Brain (organoid and tissue), 16 donors: ENCODE measurements at places on chromosomes 16 and 17.

DNA sequence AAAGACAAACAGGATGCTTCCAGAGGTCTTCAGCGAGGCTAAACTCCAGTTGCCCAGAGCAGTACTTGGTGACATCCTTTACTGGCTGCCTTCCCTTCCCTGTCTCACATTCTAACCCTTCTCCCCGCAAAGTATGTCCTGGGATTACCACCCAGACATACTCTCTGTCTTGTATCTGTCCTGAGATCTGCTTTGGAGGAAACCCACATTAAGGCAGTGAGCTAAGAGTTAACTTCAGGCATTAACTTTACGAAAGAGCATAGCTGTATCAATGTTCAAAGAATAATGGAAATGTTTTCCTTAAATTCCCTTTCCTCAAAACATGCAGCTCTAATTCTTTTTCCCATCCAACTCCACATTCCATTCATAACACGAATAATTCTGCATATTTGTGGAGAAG, 385.2 kb downstream of the NPIPA8 start:
- DNase-seq: no peak

DNA sequence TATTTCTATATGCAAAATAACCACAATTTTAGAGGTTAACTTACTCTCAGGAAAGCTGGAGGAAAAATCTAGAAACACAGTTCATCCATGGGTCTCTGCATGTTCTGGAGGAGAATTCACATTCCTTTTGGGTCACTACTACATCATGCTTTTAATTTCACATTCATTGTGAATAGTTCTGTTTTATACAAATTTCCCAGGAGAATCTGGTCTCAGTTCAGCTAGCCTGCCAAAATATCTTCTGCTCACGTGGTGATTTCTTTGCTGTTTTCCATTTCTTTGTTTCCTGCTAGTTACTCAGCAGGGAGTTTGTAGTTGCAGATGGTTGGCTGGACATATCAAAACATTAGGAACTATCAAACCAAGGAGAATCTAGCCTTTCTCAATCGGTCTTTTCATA, at the start of gene ABCA9:
TSS of gene ABCA9 (minus strand) at position 106 of the 400 bp plus-strand sequence. CDS start 9,801 bp downstream, outside the sequence.
- peak; percentile 31 for DNase-seq

GRCh38 chr17:42937712-42938596, 26.3 kb downstream of the AARSD1 start:
- DNase-seq: peak; percentile 77

DNA sequence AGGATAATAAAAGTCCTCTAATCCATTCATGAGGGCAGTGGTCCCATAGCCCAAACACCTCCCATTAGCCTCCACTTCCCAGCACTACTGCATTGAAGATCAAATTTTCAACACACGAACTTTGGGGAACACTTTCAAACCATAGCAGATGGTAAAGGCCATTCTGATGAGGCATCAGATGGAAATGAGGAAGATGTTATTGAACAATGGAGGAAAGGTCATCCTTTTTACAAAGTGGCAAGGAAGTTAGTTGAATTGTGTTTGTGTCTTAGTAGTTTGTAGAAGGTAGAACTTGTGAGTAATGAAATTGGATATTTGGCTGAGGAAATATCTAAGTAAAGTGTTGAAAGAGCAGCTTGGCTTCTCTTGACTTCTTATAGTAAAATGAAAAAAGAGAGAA, 93.3 kb upstream of the NLRP1 start:
- no peak for DNase-seq

- peak; percentile 92 for DNase-seq
Measured at GRCh38 chr17:38605841-38606645, at the start of gene SRCIN1. Gene SRCIN1 (minus strand): TSS chr17:38605952. CDS start chr17:38605705, 247 bp downstream.

DNA sequence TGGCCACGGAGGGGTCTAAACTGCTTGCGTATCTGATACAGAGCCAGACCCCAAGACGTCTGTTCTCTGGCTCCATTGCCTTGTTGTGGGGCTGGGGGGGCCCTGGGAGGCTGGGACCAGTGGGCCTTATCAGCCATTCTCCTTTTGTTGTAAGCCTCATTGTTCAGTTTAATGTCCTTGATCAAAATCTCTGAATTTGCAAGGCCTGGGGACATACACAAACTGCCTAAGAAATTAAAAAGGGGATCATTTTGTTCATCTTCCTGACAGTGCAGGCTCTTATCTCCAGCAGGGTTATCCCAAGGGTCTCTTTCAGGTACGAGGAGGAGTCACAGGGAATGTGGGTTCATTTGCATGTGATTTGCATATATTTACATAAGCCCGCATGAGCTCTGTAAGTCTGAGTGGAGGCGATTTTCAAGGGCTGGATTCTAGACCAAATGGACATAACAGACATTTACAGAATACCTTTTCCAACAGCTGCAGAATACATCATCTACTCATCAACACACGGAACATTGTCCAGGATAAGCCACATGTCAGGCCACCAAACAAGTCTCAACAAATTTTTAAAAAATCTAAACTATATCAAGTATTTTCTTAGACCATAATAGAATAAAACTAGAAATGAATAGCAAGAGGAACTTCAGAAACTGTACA, 269.8 kb downstream of the RBFOX1 start:
- peak; percentile 55 for DNase-seq

DNA sequence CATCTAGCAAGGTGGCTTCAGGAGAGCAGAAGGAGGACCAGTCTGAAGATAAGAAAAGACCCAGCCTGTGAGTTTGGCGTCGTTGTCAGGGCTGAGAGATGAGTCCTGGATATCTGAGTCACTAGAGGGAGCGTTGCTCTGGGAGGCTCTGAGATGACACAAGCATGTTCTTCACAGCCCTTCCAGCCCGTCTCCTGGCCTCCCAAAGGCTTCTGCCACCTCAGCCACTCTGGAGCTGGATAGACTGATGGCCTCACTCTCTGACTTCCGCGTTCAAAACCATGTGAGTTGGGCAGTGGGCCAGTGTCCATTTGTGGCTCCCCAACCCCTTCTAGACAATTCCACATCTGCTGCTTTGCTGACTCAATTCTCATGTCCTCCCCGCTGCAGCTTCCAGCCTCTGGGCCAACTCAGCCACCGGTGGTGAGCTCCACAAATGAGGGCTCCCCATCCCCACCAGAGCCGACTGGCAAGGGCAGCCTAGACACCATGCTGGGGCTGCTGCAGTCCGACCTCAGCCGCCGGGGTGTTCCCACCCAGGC, 2.3 kb downstream of the TGFB1I1 start:
- no peak for DNase-seq

DNA sequence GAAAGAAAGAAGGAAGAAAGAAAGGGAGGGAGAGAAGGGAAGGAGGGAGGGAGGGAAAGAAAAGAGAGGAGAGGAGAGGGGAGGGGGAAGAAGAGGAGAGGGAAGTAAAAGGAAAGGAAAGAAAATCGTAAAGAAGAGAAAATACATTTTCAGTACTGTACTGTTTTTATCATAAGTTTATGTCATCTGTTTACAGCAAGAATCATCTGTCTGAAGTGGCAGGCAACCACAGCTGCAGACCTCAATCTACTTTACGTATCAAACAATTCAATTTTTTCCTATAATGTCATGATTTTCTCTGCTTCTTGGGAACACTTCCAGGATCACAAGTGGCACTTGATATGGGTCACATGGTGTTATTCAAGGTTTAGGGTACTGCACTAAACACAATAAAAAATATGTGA, 58.3 kb downstream of the USP32 start:
- DNase-seq: no peak

GRCh38 chr16:30399435-30400186, 4.4 kb downstream of the ZNF48 start:
- DNase-seq: no peak

DNA sequence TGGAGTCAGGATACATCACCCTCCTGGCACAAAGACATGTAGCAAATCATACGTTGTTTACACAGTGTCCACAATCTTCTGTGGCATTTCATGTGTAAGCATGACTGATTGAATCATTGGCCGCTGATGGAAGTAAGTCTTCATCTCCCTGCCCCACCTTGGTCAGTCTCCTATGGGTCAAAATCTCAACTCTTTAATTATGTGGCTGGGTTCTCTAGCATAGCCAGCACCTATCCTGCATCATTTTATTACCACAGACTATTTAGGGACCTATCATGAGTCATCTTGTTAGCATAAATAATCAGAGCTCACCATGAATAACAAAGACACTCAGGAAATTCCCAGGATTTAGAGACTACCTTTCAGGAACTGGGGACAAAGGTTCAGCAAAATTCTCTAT, 15.9 kb downstream of the TANC2 start:
- no peak for DNase-seq

DNA sequence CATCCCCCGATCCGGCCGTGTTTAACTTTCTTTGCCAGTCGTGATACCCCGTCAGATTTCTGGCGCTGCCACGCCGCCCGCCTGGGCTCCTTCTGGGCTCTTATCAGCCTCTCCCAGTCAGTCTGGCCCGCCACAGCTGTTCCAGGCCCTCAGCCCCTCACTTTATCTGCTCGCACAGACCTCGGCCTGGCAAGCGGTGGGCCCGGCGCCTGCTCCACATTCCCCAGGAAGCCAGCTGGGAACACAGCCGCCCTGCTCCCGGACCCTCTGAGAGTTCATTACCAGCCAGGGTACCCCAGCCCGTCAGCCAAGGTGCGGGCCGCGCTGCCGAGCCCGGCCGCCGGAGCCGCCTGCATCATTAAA, 157.5 kb downstream of the ZNF423 start:
- DNase-seq: peak; percentile 71

- no peak for DNase-seq
Measured at GRCh38 chr17:19403021-19403420, 8.0 kb upstream of the RNF112 start.

- no peak for DNase-seq
Measured at GRCh38 chr17:28466521-28467048, 6.9 kb upstream of the SLC13A2 start.

- peak; percentile 90 for DNase-seq
Measured at GRCh38 chr16:72921620-72922019, 126.3 kb downstream of the ZFHX3 start.

DNA sequence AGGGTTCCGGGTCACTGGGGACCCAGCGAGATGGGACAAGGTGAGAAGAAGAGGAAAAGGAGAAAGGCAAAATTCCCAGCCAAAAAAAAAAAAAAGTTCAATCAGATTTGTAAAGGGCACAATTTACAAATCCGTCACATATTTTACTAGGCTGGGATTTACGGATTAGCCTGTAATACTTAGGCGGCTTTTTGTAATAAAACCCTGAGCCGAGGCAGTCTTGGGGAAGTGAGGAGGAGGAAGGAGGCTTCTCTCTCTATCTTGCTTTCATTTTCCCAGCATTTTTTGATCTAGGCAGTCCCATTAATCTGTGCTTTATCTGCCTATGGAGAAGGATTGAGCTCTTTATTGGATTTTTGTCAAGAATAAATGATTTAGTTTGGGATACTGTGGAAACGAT, 130.6 kb upstream of the SDK2 start:
- no peak for DNase-seq

- DNase-seq: peak; percentile 72
Measured at GRCh38 chr16:21641916-21642315, 10.5 kb downstream of the IGSF6 start.

- peak; percentile 94 for DNase-seq
Measured at GRCh38 chr17:33750943-33751701, 458.0 kb upstream of the ASIC2 start.

GRCh38 chr17:79965806-79966205, 69.9 kb downstream of the TBC1D16 start:
- DNase-seq: no peak

DNA sequence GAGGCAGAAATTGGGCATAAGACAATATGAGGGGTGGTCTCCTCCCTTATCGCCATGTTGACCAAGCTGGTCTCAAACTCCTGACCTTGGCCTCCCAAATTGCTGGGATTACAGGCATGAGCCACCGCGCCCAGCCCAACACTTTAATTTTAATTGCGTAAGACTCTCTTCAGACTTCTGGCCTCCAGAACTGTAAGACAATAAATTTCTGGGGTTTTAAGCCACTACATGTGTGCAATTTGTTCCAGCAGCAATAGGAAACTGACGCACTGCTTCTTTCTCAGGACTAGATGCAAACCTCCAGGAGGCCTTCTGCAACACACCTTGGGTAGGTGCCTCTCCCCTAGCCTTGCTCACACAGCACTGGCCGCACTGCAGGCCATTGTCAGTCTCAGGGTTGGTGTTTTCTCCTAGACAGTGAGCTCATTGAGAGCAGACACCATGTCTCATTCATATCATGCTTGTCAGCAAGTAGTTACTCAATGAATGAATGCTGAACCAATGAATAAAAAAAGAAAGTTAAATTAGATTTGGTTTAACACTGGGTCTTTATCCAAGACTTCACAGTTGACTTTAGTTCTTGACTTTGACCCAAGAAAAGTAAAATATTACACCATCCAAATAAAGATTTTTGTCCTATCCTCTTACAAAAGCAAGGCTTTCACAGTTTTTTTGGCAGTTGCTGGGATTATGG, 5.5 kb upstream of the ACSF2 start:
- no peak for DNase-seq

DNA sequence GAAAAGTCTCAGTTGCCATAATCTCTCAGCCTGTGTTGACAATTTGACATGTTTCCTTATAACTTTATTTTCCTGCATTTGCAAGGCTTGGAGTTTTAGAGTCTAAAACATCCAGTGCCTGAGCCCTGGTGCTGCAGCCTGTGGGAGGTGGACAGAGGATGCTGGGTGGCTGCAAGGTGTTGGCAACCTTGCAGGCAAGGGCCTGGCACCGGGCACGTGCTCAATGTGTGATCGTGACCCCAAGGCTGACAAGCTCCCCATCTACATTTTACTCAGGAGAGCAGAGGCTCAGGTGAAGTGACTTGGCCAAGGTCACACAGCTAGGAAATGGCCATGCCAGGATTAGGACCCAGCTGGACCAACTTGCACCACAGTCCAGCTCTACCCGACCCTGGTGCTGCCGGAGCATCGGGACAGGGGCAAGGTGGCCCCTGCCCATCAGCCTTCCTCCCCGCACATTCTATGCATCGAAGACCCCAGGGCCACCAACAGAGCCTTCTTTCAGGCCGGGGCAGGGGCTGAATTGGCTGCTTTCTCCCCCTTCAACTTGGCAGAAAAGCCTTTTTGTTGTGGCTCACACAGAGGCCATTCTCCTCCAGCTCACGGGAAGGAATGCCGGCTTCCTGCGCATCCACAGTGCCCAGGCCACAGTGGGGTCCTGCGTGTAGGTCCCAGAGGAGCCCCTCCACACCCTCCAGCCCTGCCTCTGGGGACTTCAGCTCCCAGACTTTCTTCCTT, 23.1 kb downstream of the MMP15 start:
- peak; percentile 46 for DNase-seq

DNA sequence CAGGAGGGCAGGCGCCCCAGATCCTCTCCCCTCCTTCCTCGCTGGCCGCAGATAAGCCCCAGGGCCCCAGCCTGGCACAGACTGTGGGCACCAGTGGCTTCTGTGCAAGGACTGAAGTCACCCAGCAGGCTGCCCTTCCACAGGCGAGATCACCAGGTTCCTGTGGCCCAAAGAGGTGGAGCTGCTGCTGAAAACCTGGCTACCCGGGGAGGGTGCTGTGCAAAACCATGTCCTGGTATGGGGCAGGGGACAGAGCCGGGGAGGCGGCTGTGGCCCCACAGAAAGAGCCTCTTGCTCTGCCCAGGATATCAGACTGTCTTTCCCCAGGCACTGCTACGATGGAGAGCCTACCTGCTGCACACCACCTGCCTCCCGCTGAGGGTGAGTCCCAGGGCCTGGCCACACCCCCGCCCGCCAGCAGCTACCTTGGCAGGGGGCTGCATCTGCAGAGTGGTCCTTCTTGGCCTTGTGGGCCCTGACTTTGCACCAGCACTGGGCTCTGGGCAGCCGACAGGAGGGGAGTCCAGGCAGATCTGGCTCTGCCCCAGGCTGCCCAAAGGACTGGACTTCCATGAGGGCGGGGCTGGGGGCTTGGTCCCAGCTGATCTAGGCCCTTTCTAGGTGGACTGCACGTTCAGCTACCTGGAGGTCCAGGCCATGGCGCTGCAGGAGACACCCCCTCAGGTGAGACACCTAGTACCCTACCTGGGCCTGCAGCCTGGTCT, 615 bp downstream of the CARMIL2 start:
- no peak for DNase-seq
